Activated CD8-positive, alpha-beta memory T cell treated with anti-CD3 and anti-CD28 coated beads, Interleukin-2, amount 10 ng/mL, durations not matched to agents 7 days and 5 days (primary cell): ENCODE measurements at places on chromosomes 2 and 18. TPM values are rescaled to one million over a fixed set of nuclear protein-coding genes. Genes with fewer than 3 reads are reported as not detected.

DNA sequence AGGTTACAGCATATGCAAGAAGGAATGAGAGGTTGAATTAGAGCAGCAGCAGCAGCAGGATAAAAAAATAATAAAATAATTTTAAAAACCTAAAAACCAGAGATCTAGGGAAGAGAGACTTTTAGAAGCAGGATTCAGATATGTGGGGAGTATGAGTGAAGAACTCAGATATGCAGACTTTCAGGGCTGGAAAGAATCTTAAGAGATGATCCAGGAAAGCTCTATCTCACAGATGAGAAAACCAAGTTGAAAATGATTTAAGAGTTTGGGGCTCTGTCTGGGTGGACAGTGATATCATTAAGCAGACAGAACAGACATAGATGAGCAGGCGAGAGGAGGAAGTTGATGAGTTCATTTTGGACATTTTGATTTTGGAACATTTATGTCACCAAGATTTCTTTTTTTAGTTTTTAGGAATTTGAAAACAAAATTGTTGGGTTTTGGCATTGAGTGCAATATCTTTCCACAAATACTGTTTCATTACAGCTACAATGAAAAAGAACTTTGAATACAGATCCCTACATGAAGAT, 31.8 kb downstream of the BCL2 start:
- DNase-seq: no peak

GRCh38 chr18:67733088-67733487, 216.6 kb upstream of the DSEL start:
- DNase-seq: no peak

DNA sequence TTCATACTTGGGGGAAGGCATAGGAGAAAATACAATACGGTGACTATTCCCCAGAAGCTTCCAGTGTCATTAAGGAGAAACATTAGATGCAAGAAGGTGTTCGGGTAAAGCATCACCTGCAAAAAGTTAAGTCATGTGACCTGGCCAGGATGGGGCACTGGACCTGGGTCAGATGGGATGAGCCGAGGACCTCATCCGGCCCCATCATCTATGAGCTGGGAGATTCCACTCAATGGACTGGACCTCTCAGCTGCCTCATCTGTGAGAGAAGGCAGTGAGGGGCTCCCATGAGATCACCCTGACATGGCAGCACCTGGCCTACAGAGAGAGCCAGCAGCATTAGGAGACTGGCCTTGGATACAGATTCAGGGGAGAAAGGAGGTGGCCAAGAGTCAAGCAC, 111.4 kb upstream of the TEX51 start:
- no peak for DNase-seq

DNA sequence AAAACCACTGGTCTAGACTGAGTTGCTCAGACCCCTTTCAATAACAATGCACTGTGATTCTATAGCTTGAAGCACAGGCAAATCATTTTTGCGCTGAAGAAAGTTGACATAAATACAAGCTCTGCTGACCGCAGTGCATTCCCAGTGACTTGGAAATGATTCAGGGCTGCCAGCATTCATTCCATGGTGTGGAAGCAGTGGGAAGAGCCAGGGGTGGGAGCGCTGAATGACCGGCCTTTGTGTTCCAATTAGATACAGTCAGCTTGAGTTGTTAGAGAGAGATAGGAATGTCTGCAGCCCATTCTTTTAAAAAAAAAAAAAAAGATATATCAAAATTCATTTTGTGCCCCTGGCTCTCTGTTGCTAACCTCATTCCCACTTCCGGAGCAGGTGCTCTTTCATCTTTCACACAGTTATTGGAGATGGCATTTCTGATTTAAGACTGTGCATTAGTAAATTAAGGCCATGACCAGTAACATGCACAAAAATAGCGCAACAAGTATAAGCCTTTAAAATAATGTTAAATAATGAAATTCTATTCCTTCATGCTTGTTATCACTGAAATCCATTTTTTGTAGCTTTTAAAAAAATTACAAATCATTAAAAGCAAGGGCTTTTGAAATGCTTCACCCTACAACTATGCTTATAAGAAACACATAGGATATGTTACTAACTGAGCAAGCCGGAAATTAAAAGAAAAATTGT, 59.4 kb upstream of the CTLA4 start:
- DNase-seq: no peak

- peak; percentile 29 for DNase-seq
Observed at GRCh38 chr2:3113769-3114168, 263.8 kb downstream of the EIPR1 start.

- DNase-seq: no peak
Observed at GRCh38 chr18:11517704-11518103, 91.7 kb upstream of the SLC35G4 start.

DNA sequence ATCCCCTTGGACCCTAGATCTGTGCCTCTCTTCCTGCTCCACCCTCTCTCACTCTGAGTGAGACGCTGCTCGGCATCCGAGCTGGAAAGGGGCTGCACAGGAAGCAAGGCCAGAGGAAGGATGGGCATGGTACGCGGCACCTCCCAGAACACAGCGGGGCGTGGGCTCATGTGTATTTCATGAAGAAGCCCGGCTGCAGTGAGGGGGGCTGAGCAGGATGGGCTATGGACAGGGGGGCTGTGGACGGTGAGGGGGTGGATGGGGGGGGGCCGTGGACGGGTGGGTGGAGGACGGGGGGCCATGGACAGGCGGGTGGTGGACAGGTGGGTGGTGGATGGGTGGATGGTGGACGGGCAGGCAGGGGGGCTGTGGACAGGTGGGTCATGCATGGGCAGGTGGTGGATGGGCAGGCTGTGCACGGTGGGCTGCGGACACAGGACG, 28.5 kb downstream of the SLC66A2 start:
- DNase-seq: no peak

- no peak for DNase-seq
Observed at GRCh38 chr2:137123226-137123625, 357.9 kb downstream of the THSD7B start.

GRCh38 chr2:16209799-16210198, 269.4 kb downstream of the MYCN start:
- DNase-seq: no peak

- DNase-seq: no peak
Observed at GRCh38 chr2:36163520-36164254, 191.9 kb upstream of the CRIM1 start.

GRCh38 chr18:75089748-75090327, 119.1 kb downstream of the PTGR3 start:
- DNase-seq: peak; percentile 27

DNA sequence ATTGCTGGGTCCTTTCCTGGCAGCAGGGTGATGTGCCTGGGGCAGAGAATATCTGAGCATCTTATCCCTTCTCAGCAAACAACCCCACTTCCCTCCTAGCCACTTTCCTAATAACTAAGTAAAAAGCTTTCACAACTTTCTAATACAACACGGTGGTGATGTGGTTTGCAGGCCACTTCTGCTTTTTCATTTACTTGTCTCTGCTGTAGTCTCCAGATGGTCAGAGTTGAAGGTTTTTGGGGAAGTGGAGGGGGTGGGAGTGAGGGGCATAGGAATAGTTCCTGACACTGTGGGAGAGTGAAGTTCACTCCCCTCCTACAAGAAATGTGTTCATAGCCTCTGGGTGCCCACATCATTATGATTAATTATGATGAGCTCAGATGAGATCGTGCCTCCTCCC, 11.6 kb downstream of the OXER1 start:
- DNase-seq: no peak

DNA sequence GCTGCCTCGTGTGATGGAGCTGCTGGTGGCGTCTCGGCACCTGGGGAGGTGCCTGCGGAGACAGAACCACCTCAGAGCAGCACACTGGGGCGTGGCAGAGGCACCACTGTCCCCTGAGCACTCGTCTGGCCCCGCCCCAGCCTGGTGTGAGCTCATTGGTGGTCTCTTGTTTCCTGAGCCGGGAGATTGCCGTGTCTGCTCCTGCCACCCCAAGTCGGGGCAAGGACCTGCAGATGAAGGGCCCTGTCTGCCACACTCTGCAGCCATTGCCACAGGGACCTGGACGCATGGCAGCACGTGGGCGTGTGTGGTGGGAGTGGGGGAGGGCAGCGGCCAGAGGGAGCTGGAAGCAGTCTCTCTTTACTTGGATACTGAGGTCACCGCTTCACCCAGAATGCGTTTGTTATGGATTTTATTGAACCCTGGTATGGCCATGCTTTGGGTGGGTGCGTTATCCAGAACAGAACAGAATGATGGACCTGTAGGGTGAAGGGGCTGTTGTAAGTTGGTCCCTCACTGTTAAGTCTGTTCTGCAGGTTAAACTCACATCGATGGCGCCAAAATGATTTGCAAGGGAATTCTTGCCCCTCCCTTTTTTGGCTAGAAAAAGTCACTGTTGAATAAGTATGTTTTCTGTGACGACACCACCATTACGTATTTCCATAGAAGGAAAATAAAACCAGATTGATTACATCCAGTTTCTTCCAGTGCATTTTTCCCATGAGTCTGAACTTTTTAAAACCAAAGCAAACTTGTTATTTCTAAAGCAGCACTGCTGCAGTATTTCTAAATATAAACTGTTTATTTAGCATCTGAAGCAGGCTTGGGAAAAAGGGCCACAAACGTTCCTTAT, 92.0 kb downstream of the USP40 start:
- DNase-seq: no peak

- DNase-seq: no peak
Observed at GRCh38 chr2:113973810-113974209, 83.9 kb downstream of the ACTR3 start.

GRCh38 chr2:227607941-227608340, 6.7 kb downstream of the SCYGR3 start:
- DNase-seq: no peak

DNA sequence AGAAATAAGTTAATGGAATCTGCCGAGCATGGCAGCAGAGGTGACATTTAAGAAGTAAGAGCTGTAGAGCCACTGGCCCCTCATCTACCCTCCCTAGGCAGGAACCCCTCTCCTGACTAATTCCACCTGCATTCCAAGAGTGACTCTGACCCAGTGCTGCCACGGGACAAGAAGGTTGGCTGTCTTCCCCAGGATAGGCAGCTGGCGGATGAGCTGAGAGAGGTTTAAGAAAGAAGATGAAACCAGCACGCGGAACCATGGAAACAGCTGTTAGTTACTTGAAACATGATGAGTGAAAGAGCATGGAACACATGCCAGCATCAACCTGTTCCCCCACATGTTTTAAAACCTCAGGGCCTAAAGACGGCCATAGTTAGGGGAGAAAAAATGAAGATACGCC, 74.1 kb downstream of the RND3 start:
- DNase-seq: no peak

DNA sequence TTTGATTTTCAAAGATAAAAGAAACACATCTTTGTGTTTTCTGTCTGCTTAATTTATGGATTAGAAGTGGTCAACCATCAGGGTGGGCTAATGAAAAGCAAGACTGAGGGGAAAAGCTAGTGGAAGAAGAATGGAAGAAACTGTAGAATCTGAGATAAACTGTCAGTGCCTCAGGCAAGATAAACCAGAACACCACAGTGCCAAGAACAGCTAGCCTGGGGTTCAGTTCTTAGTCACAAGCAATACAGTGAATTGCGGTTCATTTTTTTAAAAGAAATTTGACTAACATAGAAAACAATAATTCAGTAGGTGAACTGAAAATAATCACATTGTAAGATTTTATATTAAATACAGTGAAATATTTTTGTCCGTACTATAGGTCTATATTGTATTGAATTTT, 22.0 kb upstream of the LNPK start:
- DNase-seq: no peak

DNA sequence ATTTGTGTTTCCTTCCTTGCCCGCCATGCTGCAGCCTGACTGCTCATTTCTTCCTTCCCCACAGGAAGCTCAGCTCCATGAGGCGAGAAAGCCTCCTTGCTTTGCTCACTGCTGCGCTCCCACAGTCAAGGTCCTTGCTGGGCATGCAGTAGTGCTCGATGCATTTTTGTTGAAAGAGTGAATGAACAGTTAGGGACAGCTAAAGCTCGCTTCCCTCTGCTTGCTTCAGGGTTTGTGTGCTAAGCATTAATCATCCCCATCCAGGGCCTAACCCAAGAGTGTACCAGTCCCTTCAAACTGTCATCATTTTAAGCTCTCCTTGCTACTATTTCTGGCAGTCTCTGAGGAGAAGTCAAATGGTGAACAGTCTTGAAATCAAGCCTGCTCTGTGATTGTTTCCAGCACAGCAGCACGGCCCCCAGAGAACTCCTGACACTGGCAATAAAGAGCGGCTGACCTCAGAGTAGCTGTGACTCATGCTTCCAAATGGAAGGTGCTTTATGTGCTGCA, 171.7 kb upstream of the SOX11 start:
- no peak for DNase-seq

DNA sequence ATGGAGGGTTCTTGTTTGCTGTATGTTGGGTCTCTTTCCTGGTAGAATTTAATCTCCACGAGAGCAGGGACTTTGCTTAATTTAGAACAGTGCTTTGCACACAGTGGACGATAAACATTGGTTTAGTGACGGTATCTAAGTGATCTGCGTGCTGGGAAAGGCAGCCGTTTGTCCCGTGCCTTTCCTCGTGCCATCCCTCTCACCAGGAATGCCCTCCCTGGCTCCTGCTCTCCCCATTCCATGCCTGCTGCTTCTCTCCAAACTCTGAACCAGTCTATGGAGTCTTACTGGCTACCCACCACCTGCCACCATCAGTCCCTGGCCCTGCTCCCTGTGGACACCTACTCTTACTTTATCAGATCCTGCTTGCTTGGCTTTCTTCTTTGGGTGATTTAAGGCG, 27.3 kb upstream of the TNP1 start:
- DNase-seq: no peak

DNA sequence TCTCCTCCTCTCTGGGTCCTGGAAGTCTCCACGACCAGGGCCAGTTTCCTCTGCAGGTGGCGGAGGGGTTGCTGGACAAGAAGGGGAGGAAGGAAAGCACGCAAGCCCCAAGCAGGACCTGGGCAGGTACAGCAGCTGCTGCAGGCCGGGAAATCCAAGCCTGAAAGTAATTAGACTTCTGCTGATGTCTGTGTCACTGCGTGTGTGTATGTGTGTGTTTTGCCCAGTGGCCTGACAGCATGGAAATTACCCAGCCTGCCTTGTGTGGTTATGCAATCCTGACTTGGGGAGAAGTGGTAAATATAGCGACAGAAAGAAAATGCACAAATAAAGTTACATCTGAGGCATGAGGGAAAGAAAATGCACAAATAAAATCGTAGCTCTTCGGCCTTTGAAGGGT, 121.8 kb upstream of the ZBTB14 start:
- no peak for DNase-seq

- no peak for DNase-seq
Observed at GRCh38 chr2:98608962-98609604, 694 bp downstream of the UNC50 start.

DNA sequence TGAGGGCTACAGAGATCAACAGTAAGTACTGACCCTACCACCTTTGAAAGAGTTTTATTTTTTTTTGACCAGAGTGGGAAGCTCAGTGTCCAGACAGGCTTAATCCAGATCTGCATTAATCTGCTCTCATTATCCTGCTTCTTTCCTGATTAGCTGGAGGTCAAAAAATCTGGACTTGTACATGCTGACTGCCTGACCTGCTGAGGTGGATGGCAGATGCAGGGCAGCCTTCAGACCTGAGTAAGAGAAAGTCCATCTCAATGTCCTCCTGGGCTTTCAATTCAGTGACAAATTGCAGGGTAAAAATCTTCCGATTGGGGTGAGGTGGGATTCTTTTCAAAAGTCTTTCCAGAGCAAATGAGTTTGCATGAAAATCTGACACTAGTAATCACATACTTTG, 998.8 kb upstream of the PIK3C3 start:
- DNase-seq: no peak

GRCh38 chr2:156294945-156295580, 37.5 kb downstream of the NR4A2 start:
- no peak for DNase-seq

The PSME4 gene
- total RNA-seq: 70.0 TPM

The SLC20A1 gene
- total RNA-seq: 134 TPM

The SAG gene
- total RNA-seq: 0.23 TPM

The SERPINB13 gene
- not detected for total RNA-seq

The SYT4 gene
- total RNA-seq: not detected

The NT5C1B gene
- total RNA-seq: not detected
